Skeletal muscle cell (primary cell): ENCODE measurements at places on chromosomes 12 and 14.

- DNase-seq, result no peak
Observed at GRCh38 chr12:94305130-94305957, 154.3 kb downstream of the CEP83 start.

GRCh38 chr12:76398106-76398505 lies 49.9 kb upstream of the BBS10 start:
- DNase-seq, result no peak

DNA sequence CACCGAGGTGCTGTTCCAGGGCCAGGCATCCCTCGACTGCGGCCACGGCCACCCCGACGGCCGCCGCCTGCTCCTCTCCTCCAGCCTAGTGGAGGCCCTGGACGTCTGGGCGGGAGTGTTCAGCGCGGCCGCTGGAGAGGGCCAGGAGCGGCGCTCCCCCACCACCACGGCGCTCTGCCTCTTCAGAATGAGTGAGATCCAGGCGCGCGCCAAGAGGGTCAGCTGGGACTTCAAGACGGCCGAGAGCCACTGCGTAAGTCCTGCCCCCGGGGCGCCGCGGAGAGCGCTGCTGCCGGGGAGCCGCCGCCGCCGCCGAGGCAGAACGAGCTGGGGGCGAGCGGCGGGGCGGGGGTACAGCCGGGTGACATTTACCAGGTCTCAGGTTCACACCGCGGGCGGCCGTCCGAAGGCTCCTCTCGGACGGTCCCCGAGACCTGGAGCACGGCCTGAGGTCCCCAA lies 1.4 kb downstream of the PLXNC1 start:
- DNase-seq, result no peak

- DNase-seq, result no peak
Observed at GRCh38 chr12:126084480-126084879, 1019.2 kb downstream of the AACS start.

DNA sequence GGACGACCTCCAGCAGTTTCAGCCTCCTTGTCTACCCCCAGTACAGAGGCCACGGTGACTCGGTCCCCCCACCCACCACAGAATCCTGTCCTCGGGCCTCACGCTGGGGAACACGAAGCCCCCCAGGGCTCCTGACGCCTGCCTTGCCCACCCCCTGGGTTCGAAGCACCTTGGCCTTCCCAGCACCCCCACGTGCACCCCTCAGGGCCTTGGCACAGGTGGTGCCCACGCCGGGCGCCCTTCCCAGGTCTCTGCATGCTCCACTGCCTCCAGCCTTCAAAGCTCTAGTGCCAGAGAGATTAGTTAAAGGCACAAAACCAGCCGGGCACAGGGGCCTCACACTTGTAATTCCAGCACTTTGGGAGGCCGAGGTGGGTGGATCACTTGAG lies 61.8 kb downstream of the NOC4L start:
- DNase-seq, result no peak

DNA sequence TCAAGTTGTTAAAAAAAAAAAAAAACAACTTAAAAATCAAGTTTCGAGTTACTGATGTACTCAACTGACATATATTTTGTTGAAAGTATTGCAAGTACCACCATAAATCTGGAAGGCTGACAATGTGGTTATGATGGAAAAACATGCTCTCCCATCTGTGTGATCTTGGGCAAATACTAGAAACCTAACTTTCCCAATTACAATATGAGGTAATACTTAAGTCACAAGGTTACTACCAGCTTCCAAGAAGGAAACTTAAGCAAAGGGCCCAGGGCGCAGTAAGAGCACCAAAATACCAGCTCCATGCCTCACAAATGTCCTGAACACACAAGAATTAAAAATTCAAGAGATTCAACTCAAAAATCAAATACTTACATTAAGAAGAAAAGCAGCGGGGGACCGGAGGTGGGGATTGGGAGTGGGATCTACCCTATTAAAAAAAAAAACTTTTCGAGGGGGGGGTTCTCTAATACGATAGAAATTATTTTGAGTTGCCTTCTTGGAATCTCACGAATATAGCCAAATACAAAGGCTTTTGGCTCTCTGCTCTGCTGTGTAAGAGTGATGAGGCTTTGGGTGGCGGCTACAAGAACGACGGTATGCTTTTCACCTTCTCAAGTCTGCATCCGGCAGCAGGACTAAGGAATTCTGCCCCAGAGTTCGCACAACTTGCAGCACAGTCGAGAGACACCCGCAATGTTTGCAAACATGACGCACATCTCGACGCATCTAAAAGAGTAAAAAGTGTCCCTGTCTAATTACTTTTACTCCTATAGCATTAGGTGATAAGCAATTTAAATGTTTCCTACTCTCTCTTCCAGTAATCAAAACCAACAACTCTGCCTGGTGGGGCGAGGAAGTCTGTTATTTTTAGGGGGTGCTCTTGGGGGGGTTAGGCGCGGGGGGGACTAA lies 1.1 kb downstream of the SAV1 start:
- DNase-seq, result peak; percentile 46

DNA sequence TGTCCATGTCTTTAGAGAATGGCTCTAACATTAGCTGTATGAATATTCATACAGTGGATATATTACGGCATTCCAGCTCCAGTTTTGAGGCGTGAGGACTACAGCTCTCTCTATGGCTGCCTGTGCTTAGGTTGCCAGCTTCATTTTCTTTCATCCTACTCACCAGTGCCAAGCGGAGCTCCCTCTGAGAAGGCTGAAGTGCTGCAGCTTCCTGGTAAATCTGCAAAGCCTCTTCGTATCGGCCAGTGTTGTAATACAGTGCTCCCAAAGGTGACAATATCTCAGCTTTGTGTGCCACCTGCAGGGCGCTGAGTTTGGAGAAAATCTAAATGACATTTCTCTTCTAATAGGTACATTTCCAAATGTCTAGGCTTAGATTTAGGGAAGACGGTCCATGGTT lies 19.8 kb upstream of the OVCH1 start:
- no peak for DNase-seq

DNA sequence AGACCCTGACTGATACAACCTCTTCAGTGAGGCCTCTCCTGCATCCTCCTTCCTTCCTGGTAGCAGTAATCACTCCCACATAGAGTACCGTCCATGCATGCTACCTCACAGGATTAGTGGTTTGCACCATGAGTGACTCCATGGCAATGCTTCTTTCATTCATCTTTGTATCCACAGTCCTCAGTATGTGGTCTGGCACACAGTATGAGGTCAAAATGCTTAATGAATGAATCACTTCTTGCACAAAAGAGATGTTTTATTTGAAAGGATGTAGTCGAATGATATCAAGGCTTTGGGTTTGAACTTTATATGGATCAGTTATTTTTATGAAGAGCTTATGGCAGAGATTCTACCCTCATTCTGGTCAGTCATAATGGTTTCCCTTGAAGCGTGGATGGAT lies 42.2 kb downstream of the KCNA5 start:
- DNase-seq, result peak; percentile 80

DNA sequence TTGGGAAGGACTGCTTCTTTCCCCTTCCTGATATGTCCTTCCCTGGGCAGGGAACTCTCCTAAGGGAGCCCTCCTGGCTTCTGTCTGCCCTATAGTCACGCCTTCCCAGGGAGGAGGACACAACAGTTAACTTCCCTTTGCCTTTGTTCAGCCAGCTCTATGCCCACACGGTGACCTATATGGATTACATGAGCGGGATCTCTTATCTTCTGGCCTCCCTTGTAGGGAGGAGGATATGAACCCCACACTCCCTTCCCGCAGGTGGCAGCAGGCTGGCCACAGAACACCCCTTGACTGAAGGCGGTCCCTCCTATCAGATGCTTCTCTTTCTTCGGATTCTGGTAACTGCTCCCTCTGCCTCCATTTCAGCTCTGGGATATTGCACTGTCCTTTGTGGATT lies 135.6 kb upstream of the MAX start:
- no peak for DNase-seq

DNA sequence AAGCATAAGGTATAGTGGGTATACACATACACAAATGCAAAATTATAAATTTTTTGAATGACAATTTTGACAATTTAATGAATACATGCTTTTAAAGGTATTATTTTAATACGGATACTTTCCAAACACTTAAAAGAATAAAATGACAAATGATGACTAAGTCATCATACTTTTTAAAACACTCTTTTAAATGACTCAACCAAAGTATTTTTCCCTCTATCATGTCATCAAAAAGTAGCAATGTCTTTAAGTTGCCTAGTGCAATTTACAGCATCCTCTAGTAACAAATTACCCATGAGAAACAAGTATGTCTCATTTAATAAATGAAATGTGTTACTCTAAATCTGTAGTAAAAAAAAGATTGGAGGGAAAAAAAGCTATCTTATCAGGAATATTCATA lies 73.3 kb downstream of the RPS6KA5 start:
- DNase-seq, result no peak

GRCh38 chr14:35539969-35540368 lies 6.0 kb downstream of the INSM2 start:
- DNase-seq, result no peak

GRCh38 chr14:74619672-74620131 lies 7.7 kb upstream of the LTBP2 start:
- DNase-seq, result peak; percentile 89

GRCh38 chr12:118591-118990 lies 52.0 kb downstream of the IQSEC3 start:
- no peak for DNase-seq

- no peak for DNase-seq
Observed at GRCh38 chr12:34354239-34355200, 332.2 kb downstream of the ALG10 start.

GRCh38 chr14:56821177-56821576 lies 10.9 kb upstream of the OTX2 start:
- DNase-seq, result no peak

GRCh38 chr12:38159591-38160317 lies 156.8 kb upstream of the ALG10B start:
- DNase-seq, result no peak

- no peak for DNase-seq
Observed at GRCh38 chr12:79156846-79157463, 292.4 kb downstream of the SYT1 start.

- DNase-seq, result no peak
Observed at GRCh38 chr14:35959835-35960234, 133.7 kb downstream of the BRMS1L start.

- no peak for DNase-seq
Observed at GRCh38 chr14:23025151-23025814, 9.4 kb downstream of the PSMB5 start.

DNA sequence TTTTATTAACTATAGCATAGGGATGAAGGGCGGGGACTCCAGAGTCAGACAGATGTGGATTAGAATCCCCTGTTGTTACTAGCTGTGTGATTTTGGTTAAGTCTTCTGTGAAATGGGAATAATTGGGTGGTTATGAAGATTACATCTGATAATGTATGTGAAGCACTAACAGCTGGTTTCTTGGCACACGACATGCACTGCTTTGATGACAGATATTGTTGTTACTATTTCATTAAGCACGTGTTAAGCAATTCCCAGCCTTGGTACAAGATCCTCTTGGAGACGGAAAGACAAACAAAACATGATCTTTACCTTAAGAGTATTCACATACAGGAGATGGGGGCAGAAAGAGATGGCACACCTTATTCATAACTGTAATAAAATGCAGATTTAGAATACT lies 7.9 kb downstream of the PPFIBP1 start:
- DNase-seq, result no peak

- no peak for DNase-seq
Observed at GRCh38 chr14:93708800-93709199, 79.5 kb downstream of the PRIMA1 start.

GRCh38 chr14:81529391-81529790 lies 4.3 kb downstream of the SEL1L start:
- DNase-seq, result peak; percentile 31

GRCh38 chr12:54415221-54415929 lies 3.7 kb downstream of the ITGA5 start:
- no peak for DNase-seq

DNA sequence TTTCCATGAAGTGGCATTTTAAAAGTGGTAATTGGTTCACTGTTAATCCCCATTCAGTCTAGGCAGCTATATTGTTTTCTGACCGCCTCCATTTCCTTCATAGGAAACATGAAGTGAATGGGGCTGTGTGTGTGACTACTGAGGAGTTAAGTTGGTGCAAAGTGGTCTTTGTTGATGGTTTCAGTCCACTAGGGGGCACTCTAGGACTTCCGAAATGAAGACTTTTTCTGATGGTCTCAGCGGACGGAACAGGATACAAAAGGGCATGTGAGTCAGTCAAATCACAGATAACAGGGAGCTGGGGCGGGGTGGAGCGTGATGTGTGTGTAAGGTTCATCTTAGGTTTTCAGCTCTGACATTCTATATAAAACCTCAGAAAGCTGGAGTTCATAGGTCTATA lies 240.1 kb upstream of the OR4E1 start:
- no peak for DNase-seq

DNA sequence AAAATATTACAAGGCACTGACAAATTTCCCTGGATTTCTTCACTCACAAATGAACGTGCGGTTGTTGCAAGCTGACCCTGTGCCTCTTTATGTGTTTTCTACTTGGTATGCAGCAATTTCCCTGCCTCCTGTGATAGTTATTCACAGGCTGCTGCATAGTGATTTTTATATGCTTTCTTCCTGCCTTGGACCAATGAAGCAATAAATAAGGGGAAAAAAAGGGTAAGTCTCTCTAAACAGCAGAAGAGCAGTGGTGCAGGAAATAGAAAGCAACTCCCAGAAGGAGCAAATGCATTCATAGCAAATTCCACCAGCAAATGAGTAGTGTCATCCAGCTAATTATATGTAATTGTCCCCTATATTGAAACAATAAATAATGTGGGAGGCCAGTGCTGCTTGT lies 737.9 kb downstream of the GALC start:
- no peak for DNase-seq

DNA sequence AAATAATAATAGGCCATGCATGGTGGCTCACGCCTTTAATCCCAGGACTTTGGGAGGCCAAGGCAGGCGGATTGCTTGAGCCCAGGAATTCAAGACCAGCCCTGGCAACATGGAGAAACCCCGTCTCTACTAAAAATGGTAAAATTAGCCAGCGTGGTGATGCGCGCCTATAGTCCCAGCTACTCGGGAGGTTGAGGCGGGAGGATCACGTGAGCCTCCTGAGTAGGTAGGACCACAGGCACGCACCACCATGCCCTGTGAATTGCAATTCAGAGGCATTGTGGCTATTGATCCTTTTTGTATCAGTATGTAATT lies 2.3 kb downstream of the ARHGDIB start:
- no peak for DNase-seq

DNA sequence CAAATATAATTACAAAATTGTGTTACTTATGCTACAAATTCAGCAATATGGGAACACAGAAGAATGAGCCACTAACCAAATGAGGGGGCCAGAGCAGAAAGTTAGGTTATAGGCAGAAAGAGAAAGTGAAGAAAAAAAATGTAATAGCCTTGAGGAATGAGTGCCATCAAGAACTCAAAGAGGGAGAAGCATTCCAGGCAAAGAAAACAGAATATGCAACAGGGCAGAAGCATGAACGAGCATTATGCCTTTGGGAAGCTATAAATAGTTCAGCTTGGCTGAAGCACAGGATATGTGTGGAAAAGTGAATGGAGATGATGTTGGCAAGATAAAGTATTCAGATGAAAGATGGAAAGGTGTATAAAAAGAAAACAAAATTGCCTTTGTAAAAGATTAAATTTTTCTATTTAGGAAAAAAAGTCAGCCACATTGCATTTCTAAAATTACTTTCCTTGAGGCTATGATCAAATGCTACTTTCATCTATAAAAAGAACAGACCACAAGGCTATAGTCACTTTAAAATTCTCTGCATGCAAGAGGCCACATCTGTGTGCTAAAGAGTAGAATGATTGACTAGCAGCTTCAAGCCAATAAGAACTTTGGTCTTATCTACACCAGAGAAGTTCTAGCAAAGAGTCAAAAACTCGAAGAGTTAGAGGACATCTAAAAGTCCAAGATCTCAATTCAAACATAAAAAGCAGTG lies 193.6 kb upstream of the GARIN6 start:
- no peak for DNase-seq

- no peak for DNase-seq
Observed at GRCh38 chr14:22456998-22457594, 131.9 kb downstream of the DAD1 start.

- DNase-seq, result no peak
Observed at GRCh38 chr12:27064397-27065342, 17.7 kb downstream of the C12orf71 start.
